ENCODE measurements at places on chromosomes 5 and 9. TPM values are rescaled to one million over a fixed set of nuclear protein-coding genes. Genes with fewer than 3 reads are reported as not detected.

The RHOBTB3 gene
- polyA plus RNA-seq: 61.3 TPM

The NUTM2F gene
- not detected for polyA plus RNA-seq

The PAPPA gene
- polyA plus RNA-seq: 5.8 TPM

The SPINK7 gene
- polyA plus RNA-seq: 0.37 TPM

DNA sequence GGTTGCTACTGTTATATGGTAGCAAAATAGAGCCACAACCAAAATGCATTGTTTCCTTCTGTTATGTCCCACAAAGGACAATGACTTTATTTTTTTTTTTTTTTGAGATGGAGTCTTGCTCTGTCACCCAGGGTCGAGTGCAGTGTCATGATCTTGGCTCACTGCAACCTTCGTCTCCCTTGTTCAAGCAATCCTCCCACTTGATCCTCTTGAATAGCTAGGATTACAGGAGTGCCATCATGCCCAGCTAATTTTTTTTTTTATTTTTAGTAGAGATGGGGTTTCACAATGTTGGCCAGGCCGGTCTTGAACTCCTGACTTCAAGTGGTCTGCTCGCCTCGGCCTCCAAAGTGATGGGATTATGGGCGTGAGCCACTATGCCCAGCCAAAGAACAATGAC, 527.7 kb upstream of the SGCD start:
- no peak for DNase-seq

DNA sequence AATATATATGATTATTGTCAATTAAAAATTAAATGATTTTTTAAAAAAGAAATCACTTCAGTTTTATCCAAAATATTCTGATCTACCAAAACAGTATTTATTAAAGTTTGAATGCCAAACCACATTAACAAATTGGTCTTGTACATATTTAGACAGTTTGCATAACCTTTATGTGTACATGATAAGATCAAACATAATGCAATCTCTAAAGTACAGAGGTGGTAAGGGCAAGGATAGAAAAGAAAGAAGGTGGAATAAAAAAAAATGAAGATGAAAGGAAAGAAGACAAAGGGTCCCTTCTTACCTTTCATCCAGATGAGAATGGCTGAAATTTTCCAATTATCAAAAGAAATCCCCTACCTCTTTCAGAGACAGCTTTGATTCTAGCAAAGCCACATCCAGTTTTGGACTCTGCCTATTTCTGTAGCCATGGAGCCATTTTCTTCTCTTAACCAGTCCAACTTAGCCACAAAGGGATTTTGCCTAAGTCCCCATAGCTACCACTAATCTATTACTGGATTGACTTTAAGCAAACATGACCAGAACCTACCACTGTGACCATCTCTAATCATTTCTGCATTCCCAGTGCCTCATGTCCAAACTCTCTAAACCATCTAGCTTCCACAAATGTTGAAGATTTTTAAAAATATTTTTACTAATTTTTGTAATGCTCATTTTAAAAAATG, 133.3 kb upstream of the TRPM3 start:
- no peak for DNase-seq

DNA sequence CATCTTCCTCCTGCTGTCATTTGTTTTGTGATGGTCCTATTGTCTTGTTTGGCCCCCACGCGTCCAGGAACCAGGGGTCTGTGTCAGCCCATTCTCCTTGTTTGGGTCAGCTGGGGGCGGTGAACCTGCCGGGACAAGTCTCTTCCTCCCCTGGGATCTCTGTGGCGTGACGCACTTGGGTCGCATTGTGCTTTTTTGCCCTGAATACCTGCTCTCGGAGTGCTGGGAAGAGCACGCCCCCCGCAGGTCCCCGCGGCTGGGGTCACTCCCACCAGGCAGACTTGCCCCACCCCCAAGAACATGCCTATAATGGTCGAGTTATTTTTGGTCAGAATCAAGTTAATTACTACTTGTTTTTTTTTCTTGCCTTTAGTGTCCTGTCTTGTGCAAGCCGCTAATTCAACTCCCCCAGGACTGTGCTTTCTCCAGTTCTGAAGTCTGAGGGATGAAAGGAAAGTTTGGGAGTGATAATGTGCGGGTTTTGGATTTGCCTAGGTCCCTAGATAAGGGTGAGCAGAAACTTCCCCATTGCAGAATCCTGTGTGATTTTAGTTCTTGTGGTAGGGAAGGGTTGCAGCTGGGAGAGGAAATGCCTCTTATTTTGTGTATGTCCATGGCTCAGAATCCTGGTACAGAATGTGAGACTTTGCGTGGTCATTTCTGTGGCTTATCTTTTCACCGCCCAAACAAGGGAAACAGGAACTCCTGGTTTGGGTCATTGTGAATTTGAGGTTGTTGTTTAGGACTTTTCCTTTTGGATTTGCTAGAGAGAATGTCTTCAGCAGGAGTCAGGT, 789 bp downstream of the ACER2 start:
- no peak for DNase-seq

- no peak for DNase-seq
Observed at GRCh38 chr5:123044926-123045617, 8.5 kb upstream of the PPIC start.

- peak; percentile 82 for DNase-seq
Observed at GRCh38 chr5:168317521-168318147, 26.2 kb downstream of the WWC1 start.

Data from renal pelvis (tissue), 12 donors.